Prostate gland (tissue), 2 donors: ENCODE measurements at places on chromosomes 2 and 18. TPM values are rescaled to one million over a fixed set of nuclear protein-coding genes. Genes with fewer than 3 reads are reported as not detected.
A peak's percentile ranks its signal among the peaks of the same experiment; 100 is the strongest.

- no peak overlapping the region for H3K4me3 ChIP-seq
- no peak for DNase-seq
- H3K27me3 ChIP-seq = no peaks in the 10 kb centered on the region
- no peak overlapping the region for H3K27ac ChIP-seq
- H3K4me1 ChIP-seq = no peaks in the 10 kb centered on the region
These were observed 287.9 kb downstream of the LPIN1 start for GRCh38 chr2:12034382-12034781.

- H3K36me3 ChIP-seq = no peaks in the 10 kb centered on the region
- no peak overlapping the region for H3K4me3 ChIP-seq
- H3K27me3 ChIP-seq = no peaks in the 10 kb centered on the region
These were observed 61.4 kb downstream of the SLC4A3 start for GRCh38 chr2:219688560-219689445.

GRCh38 chr18:67672155-67672554 lies 155.6 kb upstream of the DSEL start:
- no peak overlapping the region for H3K4me3 ChIP-seq
- no peaks in the 10 kb centered on the region for H3K36me3 ChIP-seq
- no peak overlapping the region for H3K27ac ChIP-seq
- DNase-seq = no peak
- H3K4me1 ChIP-seq = no peaks in the 10 kb centered on the region

- DNase-seq = no peak
- no peak overlapping the region for H3K4me3 ChIP-seq
- no peaks in the 10 kb centered on the region for H3K4me1 ChIP-seq
- no peak overlapping the region for H3K27ac ChIP-seq
- no peaks in the 10 kb centered on the region for H3K36me3 ChIP-seq
These were observed 1221.0 kb downstream of the SUCLG1 start for GRCh38 chr2:83238111-83238510.

- DNase-seq = peak; percentile 46
- no peaks in the 10 kb centered on the region for H3K36me3 ChIP-seq
- no peaks in the 10 kb centered on the region for H3K4me1 ChIP-seq
- peak overlapping the region; percentile 93 for H3K27ac ChIP-seq
- peak overlapping the region; percentile 95 for H3K4me3 ChIP-seq
These were observed 577 bp downstream of the EHBP1 start for GRCh38 chr2:62705859-62706720.

DNA sequence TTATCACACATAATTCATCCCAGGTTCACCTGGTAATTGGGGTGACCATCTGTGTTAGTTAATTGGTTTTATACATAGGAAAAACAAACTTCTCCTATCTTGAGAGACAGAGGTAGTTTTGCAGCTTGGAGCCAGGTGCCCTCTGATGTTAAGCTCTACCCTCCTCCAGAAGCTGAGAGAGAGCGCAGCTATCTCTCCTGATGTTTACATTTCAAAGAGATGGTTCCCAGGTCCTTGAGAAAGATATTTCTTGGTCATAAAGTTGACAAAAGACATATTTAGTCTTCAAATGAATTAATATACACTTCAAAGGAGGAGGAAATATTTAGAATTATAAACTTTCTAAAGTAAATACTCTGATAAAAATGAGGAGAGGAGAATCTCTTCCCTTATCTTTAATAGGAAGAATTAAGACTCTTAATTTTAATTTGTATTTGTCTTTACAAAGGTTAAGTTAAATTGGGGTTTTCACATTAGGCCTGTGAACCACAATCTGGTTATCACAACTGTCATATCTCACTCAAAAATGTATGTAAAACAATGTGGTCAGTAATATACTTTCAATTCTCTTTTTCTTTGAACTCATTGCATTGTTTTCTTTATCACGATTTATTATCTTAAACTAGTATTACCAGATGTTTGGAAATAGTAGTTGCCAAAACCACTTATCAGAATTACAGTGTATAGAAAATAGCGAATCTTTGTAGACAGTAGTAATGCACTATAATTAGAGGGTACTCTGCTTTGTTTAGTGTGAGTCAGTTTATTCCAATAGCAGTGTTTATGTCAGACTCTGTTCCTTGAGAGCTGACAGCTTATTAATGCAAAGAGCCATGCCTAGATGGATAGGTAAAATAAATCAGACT lies 26.8 kb downstream of the SERPINB4 start:
- H3K36me3 ChIP-seq = no peaks in the 10 kb centered on the region
- no peak overlapping the region for H3K4me3 ChIP-seq
- H3K27me3 ChIP-seq = no peaks in the 10 kb centered on the region
- H3K4me1 ChIP-seq = no peaks in the 10 kb centered on the region

DNA sequence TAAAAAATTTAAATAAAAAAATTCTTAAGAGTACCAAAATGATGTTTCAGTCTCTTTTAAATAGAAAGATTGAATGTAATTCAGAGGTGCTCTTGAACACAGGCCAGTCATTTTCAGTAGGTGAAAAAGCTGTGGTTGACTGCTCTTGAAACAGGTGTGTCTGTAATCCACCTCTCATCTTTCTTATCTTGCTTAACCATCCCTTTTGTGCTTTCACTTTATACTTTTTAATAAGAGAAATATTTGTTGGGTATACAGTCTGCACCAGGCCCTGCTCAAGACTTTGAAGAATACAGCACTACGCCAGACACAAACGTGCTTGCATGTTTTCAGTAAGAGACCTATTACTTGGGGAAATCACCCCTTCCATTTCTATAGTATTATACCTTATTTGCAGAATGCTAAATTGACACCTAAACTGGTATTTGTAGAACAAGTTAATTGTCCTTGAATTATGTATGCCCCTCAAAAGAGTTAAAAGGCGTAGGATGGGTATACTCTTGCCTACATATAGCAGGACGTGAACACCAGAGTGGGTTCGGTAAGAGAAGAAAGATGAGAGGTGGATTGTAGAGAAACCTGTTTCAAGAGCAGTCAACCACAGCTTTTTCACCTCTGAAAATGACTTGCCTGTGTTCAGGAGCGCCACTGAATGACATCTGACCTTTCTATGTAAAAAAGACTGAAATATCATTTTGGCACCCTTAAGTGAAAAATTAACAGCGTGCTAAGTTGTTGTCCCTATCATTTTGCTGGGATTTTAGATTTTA lies 4.0 kb upstream of the RTN4 start:
- no peaks in the 10 kb centered on the region for H3K27me3 ChIP-seq
- DNase-seq = no peak
- no peak overlapping the region for H3K4me3 ChIP-seq
- no peaks in the 10 kb centered on the region for H3K36me3 ChIP-seq
- H3K27ac ChIP-seq = no peak overlapping the region
- H3K4me1 ChIP-seq = no peaks in the 10 kb centered on the region

DNA sequence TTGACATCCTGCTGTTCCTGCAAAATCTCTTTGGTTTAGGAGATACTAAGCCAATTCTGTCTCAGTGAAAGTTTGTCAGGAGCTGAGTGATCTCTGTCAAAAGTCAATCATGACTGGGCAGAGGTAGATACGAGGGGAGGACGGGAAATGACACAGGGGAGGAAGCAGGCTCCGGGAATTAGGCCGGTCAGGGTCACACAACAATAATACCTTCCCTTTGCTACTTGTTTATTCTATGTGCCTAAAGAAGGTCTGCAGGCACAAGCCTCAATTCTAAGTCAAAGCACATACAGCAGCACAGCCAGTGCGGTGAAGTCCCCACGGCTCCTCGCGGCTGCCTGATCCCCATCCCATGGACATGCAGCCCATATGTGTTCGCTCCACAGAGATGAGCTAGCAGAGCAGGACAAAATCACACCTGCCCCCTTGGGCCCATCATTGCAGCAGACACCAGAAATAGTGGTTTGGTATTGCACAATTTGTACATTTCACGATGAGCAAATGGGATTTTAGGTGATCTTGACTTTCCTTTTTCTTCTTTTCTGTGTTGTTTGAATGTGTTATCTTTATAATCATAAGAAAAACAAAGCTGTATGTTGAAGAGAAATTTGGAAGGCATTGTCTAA lies 141.4 kb downstream of the VAPA start:
- H3K4me3 ChIP-seq = no peak overlapping the region
- no peaks in the 10 kb centered on the region for H3K27me3 ChIP-seq
- DNase-seq = no peak
- no peak overlapping the region for H3K27ac ChIP-seq
- H3K4me1 ChIP-seq = no peaks in the 10 kb centered on the region

DNA sequence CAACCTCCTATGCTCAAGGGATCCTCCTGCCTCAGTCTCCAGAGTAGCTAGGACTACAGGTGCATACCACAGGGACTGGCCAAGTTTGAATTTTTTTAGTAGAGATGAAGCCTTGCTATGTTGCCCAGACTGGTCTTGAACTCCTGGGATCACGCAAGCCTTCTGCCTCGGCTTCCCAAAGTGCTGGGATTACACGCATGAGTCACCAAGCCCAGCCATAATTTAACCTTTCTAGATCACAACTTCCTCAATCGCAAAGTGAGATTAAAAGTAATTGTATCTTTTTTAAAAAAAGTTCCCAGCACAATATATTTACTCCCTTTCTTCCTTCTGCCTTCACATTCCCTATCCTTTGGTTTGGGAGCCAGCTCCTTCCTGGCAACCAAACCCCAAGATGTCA lies 5.8 kb upstream of the PPP1CB start:
- no peaks in the 10 kb centered on the region for H3K27me3 ChIP-seq
- H3K27ac ChIP-seq = peak overlapping the region; percentile 100
- H3K36me3 ChIP-seq = no peaks in the 10 kb centered on the region
- H3K4me3 ChIP-seq = no peak overlapping the region

DNA sequence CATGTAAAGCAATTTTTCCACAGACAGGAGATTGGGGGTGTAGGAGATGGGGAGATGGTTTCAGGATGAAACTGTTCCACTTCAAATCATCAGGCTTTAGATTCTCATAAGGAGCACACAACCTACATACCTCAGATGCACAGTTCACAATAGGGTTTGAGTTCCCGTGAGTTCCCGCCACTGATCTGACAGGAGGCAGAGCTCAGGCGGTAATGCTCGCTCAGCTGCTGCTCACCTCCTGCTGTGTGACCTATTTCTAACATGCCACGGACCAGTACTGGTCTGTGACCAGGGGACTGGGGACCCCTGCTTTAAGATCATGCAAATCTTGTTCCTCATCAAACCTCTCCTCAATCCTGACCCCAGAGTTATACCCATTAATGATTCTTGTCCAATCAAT lies 70.1 kb downstream of the RPE start:
- no peaks in the 10 kb centered on the region for H3K27me3 ChIP-seq
- no peaks in the 10 kb centered on the region for H3K36me3 ChIP-seq
- no peaks in the 10 kb centered on the region for H3K4me1 ChIP-seq
- no peak for DNase-seq
- no peak overlapping the region for H3K27ac ChIP-seq

GRCh38 chr18:74906184-74906583 lies 302.8 kb downstream of the PTGR3 start:
- no peak for DNase-seq
- H3K36me3 ChIP-seq = no peaks in the 10 kb centered on the region
- no peaks in the 10 kb centered on the region for H3K4me1 ChIP-seq
- H3K4me3 ChIP-seq = no peak overlapping the region
- no peaks in the 10 kb centered on the region for H3K27me3 ChIP-seq

DNA sequence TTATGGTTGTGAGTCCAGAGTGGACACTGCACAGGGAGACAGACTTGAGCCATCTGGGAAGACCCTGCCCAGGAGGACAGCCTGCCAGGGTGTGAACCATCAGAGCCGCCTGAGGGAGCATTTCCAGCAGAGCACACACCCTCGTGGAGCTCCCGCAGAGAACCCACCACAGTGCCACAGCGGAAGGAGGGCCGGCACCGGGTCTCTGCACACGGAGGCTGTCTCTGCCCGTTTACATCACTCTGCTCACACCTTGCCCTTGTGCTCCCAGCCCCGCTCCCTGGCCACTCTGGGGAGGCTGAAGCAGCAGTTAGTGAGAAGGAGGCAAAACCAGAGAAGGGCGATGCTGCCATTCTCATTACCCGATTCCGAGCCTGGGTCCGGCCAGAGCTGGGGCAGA lies 161.9 kb downstream of the KLHL29 start:
- DNase-seq = no peak
- no peak overlapping the region for H3K4me3 ChIP-seq
- no peaks in the 10 kb centered on the region for H3K27me3 ChIP-seq

DNA sequence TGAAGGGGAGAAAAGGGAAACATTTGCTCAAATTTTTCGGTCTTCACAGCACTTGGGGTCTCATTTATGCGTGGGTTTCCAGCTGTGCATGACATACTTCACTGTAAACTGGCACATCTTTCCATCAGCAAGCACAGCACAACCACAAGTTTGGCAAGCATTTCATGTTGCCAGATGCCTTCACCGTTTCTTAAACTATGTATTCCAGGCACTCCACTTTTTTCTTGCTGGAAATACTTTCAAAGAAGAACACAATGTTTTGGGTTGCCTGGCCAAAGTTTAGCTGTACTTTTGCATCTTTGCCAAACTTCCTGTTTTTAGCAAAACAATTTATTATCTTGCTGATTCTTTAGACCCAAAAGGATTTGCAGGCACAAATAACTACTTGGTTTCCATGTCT lies 194.6 kb upstream of the MEIS1 start:
- DNase-seq = peak; percentile 31
- H3K27me3 ChIP-seq = no peaks in the 10 kb centered on the region
- no peak overlapping the region for H3K4me3 ChIP-seq

- H3K36me3 ChIP-seq = no peaks in the 10 kb centered on the region
- H3K4me1 ChIP-seq = peaks cover 5% of the 10 kb centered on the region
- no peak for DNase-seq
- no peak overlapping the region for H3K4me3 ChIP-seq
- H3K27ac ChIP-seq = no peak overlapping the region
These were observed 116.3 kb downstream of the FTCDNL1 start for GRCh38 chr2:199734651-199735050.

DNA sequence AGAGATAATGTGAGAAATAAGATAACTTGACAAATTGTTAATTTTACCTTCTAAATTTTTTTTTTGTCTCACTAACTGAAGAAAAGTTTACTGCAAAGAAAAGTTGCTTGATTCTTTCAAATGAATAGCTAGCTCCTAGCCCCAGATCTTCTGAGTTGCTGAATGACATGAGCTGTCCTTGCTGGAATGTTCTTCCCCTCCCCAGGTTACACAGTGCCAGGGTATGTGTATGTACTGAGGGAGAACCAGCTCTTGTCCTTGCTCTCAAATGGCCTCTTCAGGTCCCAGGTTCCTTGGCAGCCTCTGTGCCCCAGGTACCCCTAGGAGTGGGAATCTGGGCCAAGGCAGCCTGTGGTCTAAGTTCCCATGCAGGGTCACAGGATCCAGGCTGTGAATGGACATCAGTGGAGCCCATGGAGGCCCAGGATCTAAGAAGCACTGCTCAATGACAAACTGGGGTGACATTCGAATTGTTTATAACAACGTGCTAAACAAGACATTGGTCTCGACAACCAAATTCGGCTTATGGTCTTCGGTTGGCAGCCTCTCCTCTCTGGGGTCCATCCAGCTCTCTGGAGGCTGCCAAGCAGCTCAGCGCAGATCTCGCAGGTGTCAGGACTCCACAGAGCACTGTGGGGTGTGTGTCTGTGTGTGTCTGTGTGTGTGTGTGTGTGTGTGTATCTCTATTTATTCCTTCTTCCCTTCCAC lies 17.1 kb upstream of the INO80C start:
- H3K4me3 ChIP-seq = no peak overlapping the region
- H3K4me1 ChIP-seq = no peaks in the 10 kb centered on the region
- H3K27me3 ChIP-seq = no peaks in the 10 kb centered on the region
- H3K27ac ChIP-seq = no peak overlapping the region
- DNase-seq = no peak

- no peaks in the 10 kb centered on the region for H3K4me1 ChIP-seq
- H3K27me3 ChIP-seq = no peaks in the 10 kb centered on the region
- DNase-seq = no peak
- no peak overlapping the region for H3K4me3 ChIP-seq
These were observed 1327.2 kb upstream of the DDX18 start for GRCh38 chr2:116487336-116487735.

Gene NUP35
- total RNA-seq = 16.4 TPM

Gene C1QL2
- total RNA-seq = 1.4 TPM

Gene VWC2L
- total RNA-seq = not detected

Gene REG3G
- total RNA-seq = not detected

Gene NTSR2
- total RNA-seq = 0.34 TPM

Gene EFR3B
- total RNA-seq = 0.14 TPM

Gene GRB14
- 29.9 TPM for total RNA-seq

Gene IL36A
- not detected for total RNA-seq

Gene COBLL1
- total RNA-seq = 52.1 TPM
